ENCODE measurements at places on chromosomes 5 and 9.

DNA sequence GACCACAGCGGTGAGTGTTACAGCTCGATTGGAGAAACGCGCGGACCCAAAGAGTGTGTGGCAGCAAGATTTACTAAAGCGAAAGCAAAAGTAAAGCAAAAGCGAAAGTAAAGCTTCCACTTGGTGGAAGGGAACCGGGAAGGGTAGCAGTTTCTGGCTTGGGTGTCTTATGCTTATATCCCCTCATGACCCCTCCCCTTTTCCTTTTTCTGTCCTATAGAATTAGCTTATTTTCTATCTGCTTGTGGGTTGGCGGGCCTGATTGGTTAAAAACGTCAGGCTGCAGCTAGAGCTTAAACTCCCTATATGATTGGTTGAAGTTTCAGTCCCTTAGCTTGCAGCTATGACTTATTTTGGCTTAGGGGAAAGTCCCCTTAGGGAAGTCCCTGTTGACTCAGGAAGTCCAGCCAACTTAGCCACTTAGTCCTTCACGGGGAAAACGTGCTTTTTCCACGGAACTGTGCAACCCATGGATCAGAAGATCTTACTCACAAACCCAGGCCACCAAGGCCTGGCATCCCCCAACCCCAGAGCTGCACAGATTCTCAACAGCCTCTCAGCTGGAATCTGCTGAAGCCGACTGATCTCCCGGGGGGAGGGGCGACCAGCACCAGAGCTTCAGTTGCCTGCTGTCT, 114.2 kb upstream of the ADAMTS16 start:
- no peak for DNase-seq

GRCh38 chr5:72653586-72653985, 146.4 kb upstream of the ZNF366 start:
- DNase-seq, result no peak

- no peak for DNase-seq
Observed at GRCh38 chr5:89080467-89081116, 197.6 kb upstream of the MEF2C start.

DNA sequence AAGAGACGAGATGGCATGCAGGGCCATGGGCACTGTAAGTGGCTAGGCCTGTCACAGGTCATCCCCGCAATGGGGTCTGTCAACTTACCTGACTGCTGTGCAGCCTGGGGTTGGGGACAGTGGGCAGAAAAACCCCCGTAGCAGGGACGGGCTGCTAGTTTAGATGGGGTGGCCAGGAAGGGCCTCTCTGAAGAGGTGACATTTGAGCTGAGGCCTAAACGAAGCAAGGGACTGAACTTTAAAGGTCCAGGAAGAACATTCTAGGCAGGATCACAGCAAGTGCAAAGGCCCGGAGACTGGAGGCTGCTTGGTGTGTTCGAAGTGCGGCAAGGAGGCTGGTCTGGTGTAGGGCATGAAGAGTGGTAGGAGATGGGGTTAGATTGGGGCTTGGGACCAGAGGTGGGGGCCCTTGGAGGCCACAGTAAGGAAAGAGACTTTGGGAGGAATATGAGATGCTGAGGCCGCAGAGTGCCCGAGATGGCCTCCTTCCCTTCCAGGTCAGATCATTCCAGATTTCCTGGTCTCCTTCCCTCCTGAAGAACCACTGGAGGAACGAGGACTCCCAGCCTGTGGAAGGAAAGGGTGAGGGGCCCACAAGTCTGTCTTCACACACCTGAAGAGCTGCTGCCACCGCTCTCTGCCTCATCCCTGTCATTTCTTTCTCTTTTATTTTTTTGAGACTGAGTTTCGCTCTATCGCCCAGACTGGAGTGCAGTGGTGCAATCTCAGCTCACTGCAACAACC, 37.9 kb upstream of the SH3PXD2B start:
- DNase-seq, result no peak

DNA sequence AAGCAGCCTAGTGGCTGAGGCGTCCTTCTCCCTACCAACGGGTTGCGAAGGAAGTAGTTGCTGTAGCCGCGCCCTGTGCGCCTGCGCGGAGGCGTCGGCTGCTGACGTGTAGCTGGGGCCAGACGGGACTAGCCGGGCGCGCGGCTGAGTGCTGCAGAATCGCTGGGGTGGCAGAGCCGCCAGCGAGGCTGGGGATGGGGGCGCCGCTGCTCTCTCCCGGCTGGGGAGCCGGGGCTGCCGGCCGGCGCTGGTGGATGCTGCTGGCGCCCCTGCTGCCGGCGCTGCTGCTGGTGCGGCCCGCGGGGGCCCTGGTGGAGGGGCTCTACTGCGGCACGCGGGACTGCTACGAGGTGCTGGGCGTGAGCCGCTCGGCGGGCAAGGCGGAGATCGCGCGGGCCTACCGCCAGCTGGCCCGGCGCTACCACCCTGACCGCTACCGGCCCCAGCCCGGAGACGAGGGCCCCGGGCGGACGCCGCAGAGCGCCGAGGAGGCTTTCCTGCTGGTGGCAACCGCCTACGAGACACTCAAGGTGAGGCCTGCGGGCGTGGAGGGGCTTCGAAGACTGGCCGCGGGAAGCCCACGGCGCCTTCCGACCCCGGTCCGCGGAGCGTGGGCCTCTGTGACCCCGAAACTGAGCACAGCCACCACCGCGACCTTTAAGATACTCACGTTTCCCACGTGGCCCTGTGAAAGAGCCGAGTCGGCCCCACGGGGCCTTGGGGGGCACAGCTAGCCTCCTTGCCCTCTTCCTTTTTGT, at the start of gene DNAJC25:
Gene DNAJC25 (plus strand): TSS at position 121 of the 758 bp plus-strand sequence. CDS start 74 bp downstream, at position 195.
- peak; percentile 100 for DNase-seq

DNA sequence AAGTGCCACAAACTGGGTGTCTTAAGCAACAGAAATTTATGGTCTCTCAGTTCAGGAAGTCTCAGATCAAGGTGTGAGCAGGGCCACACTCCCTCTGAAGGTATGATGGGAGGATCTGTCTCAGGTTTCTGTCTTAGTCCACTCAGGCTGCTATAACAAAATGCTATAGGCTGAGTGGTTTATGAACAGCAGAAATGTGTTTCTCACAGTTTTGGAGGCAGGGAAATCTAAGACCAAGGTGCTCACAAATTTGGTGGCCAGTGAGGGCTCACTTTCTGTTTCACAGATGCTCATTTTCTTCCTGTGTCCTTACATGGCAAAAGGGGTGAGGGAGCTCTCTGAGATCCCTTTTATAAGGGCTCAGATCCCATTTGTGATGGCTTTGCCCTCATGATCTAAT, 281.4 kb downstream of the CWC27 start:
- no peak for DNase-seq

GRCh38 chr5:72154076-72154756, 46.9 kb downstream of the MAP1B start:
- DNase-seq, result no peak

- DNase-seq, result peak; percentile 59
Observed at GRCh38 chr9:97109194-97109811, 70.4 kb upstream of the CTSV start.

DNA sequence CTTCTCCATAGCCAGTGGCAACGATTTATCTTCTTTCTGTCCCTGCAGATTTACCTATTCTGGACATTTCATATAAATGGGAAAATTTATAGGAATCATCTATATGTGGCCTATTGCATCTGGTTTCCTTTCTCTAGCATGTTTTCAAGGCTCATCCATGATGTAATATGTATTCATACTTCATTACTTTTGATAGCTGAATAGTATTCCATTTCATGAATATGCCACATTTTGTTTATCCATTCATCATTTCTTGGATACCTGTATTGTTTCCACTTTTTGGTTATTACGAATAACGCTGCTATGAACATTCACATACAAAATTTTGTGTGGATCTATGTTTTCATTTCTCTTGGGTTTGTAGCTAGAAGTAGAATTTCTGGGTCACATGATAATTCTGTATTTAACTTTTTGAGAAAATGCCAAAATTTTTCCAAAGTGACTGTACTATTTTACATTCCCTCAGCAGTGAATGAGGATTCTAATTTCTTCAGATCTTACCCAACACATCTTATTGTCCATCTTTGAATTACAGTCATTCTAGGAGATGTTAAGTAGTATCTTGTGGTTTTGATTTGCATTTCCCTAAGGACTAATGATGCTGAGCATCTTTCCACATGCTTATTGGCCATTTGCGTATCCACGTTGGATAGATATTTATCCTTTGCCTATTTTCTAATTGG, 3.6 kb downstream of the IARS1 start:
- no peak for DNase-seq

GRCh38 chr5:471750-472058, 28.7 kb downstream of the EXOC3 start:
- no peak for DNase-seq

GRCh38 chr5:125549322-125549911, 803.0 kb upstream of the ZNF608 start:
- DNase-seq, result no peak

DNA sequence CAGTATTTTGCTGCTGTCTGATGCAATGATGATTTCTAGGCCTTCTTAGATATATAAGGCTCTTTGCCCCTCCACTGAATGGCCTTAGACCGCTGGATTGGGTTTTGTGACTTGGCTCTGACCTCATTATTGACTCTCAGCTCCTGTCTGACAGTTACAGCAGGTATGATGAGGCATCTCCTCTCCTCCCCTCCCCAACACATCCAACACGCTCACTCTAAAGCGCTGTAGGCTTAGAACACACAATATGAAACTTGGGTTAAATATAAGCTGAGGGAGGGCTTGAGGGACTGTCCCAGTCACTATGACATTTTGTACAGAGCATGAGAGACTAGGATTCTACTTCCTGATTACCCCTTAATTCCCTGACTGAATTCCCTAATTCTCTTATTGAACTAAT, 18.8 kb upstream of the CER1 start:
- DNase-seq, result no peak

GRCh38 chr5:112511920-112512319, 92.8 kb upstream of the EPB41L4A start:
- no peak for DNase-seq

- no peak for DNase-seq
Observed at GRCh38 chr5:61767231-61768080, 435.4 kb downstream of the ZSWIM6 start.

DNA sequence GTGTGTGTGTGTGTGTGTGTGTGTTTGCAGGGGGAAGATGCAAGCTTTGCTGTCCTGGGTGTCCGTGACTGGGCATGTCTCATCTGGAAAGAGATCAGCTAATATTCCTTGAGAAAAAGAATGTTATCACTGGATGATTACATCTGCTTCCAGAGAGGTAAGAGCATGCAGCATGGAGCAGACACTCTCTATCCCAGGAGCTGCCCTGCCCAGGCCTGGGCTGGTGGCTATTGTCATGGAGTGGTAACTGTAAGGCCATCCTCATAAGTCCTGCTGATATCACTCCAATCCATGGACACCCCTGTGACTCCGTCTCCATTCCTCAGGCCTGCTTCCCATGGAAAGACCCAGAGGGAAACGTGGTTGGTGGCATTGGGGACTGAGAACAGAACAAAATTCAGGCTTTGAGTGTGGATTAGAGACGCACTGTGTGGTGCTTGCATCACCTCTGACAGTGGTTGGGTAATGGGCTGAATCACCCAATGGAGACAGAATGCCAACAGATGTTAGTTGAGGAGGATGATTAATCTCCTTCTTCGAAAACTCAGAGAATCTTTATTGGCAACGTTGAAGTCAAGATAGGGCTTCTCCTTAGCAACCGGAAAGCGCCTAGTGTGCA, 52.0 kb upstream of the KCNIP1 start:
- no peak for DNase-seq

- no peak for DNase-seq
Observed at GRCh38 chr5:10964806-10965205, 203.8 kb upstream of the DAP start.

DNA sequence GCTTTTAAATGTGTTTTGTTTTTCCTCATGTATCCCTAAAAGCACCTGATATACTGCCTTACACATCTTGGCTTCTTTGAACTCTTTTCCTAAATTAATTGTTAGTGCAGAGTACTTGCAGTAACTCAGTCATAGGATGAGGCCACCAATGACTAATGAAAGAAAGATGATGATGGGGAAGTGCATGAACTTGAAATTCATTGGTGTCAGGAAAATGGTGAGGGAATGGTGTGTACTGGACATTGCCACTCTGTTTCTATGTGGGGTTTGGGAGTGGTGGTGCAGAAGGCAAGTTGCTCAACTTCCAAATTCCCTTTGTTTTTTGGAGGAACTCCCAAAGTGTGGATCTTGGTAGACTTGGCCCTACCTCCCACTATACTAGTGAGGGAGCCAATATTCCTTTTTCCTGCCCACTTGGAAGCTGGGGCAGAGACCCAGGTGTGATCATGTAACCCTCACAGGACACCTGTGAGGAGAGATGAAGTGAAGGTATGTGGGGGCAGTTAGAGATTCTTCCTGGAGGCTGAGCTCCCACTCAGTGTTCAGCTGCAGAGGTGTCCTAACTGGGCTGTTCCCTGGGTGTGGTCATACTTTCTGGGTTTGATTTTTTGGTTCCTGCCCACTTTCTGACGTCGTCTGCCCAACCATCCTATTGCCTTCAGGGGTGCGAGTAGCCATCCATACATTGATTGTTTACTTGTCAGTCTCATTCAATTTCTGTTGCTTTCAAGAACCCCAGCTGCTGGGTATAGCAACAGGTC, 298.5 kb downstream of the MAST4 start:
- no peak for DNase-seq

DNA sequence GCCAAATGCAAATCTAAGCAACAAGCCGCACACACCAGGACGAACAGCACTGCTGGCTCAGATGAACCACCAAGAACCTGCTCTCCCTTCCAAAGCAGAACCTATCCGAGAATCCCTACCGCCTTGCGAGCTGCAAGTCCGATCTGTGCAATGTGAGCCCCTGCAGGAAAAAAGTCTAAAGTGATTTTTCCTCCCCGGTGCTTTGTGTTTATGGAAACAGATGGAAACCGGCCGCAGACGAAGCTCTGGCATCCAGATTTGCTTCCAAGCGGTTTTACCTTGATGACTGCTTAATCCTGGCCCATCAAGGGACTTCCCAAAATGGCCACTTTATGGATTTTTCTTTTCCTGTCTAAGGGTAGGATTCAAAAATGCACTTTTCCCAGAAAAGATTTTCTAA, 112.5 kb downstream of the VAV2 start:
- DNase-seq, result no peak

DNA sequence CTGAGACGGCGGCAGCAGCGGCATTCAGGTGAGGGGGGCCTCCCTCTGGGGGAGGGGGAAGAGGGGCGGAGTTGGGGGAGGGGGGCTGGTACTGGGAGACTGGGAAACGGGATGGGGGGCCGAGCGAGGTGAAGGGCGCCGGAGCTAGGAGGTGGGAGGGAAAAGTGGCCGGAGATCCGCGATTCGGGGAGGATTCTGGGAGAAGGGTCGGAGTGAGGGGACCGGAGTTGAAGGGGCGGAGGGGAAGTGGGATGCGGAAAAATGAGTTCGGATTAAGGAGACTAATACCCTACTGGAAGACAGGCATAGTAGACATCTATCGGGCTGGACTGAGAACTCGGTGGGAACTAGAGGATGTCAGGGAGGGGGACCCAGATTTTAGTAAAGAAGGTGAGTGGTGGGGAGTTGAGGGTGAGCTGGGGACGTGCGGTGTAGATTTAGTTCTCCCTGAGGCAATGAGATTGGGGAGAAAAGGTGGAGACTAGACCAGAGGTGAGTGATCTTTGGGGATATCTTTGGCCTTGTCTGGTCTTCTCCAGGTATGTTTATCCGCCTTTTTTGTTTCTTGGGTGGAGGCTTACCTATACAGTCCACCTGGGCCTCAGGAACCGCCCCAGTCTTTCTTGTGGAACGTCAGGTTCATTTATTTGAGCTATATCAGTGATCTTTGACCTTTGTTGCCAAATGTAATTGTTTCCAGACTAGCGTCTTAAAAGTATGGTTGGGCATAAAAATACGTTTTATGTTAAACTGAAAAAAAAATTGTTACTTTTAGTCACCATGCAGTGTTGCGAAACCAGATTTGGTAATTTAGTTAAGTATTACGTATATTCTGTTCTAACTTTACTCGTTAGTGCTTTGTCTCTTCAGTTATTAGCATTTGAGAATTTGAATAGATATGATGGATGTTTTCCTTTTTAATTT, 632 bp downstream of the UBAP1 start:
- DNase-seq, result peak; percentile 88

Measured in iPS-NIHi11 (cell line).